ENCODE measurements at places on chromosomes 3 and 15.

- DNase-seq, result peak; percentile 84
Observed at GRCh38 chr15:51681303-51681963, at the start of gene SCG3. TSS of gene SCG3 (plus strand) at chr15:51681503. CDS start at chr15:51681756, 253 bp downstream.

DNA sequence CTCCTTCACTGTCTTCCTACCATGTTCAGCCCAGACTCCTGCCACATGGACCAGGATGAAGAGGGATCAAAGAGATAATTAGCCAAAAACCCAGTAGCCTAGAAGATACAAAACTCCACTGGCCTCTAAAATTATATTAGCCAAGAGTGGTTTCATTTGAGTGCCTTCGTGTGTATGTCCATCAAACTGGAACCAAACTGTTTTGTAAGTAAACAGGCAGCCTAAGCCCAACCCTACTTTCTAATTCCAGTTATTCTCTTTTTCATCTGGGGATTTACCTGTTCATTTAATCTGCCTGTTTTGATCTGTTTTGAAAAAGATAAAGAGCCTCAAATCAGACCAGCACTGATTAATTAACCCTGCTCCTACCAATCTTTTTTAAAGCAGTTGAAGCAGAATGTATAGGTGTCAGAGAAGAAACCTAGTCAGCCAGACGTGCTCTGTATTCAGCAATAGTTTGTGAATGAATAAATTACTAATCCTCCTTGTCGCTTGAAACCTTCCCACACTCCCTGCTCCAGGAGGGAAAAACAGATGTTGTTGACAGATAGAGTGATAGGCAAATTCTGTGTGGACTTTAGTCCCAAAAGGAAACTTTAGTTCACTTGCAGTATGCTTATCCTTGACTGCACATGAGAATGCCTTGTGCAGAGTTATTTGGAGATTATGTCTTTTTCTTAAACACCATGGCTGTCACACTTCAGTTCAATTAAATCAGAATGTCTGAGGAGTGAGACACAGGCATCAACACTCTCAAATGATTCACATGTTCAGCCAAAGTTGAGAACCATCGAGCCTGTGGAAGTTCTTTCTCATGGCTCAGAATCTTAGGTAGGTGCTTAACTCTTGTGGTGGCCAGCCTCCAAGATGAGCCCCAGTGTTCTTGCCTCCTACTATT, 55.5 kb upstream of the ZBED2 start:
- no peak for DNase-seq

DNA sequence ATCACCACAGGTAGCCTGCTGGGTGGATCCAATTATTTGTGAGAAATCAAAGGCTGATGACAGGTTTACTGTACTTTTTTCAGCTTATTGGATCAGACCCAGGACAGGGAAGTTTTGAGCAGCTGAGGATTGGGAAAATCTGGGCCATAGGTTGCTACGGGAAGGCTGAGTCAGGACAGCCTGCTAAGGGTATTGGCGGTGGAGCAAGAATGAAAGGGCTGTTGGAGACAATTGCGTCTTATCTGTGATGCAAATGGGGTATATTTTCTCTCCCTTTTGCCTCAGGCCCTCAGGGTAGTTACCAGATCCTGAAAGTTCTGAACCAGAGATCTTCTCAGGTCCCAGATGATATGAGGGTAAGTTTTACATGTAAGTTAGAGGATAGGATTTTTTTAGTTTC, 317.7 kb downstream of the EDEM1 start:
- DNase-seq, result no peak

- no peak for DNase-seq
Observed at GRCh38 chr3:110567029-110567428, 504.6 kb upstream of the NECTIN3 start.

GRCh38 chr15:92772626-92773244, 117.2 kb upstream of the FAM174B start:
- no peak for DNase-seq

DNA sequence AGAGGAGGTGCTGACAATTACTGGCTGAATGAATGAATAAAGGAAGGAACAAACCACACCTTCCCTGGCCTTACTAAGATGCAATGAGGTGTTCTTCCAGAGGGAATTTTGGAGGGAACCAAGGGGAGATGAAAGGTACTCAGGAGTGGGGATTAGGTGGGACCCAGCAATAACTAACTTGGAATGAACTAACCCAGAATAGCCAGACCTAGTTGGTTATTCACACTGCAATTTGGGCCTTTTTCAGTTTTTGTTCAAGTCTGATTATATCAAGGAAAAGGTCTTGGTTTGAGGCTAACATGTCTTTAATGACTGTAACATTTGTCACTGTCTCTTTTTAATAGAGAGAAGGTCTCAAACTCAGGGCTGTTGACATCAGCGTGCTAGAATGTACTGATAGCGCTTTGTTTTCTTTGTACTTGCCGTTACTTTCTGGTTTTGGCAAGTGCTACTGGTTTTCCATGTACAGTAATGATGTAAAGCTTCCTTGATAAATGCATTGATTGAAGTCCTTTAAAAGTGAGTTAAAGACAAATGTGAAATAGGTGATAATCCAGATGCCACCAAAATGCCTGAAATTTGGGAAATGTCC, 3.2 kb upstream of the PLXND1 start:
- DNase-seq, result no peak

- no peak for DNase-seq
Observed at GRCh38 chr3:178419071-178419470, 117.2 kb upstream of the KCNMB2 start.

- no peak for DNase-seq
Observed at GRCh38 chr15:94480289-94480834, 249.0 kb downstream of the MCTP2 start.

- DNase-seq, result no peak
Observed at GRCh38 chr3:114058646-114059045, 2.1 kb downstream of the QTRT2 start.

DNA sequence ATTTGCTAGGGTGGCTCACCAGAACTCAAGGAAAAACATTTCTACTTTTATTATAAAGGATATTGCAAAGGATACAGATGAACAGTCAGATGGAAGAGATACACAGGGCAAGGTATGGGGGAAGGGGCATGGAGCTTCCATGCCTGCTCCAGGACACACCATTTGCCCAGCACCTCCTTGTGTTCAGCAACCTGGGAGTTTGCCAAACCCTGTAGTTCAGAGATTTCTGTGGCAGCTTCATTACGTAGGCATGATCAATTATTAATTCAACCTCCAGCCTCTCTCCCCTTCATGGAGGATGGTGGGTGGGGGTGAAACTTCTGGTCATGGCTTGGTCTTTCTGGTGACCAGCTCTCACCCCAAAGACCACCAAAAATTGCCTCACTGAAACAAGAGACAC, 353.9 kb upstream of the THBS1 start:
- no peak for DNase-seq

DNA sequence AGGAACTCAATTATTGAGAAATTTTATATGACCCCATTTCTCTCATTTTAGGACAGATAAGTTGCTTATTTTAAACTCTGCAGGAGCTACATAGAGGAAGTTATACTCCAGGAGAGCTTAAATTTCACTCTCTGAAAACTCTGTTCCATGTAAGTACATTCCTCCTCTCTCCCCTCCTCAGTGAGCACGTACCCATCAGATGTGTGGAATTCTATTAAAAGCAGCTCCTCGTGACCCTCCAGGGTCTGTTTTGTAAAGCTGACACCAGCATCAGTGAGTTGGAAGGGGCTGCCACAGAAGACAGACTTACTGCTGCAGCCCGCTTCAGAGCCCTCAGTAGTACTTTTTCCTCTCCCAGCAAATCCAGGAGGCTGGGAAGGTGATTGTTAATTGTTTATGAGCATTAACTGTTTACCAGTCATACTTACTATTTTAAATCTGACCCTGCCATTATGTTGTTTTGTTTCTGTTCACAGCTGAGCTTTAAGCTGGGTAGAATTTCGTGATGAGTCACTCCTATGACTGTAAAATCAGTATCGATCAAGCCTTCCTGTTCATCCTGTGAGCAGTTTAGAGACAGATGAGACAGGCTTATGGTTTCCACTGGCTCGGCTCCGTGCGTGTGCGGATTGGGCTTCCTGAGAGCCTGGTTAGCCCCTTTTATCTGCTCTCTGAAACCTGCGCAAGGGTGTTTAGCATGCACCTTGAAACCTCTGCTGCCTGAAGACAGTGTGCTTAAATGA, 20.4 kb downstream of the IGF1R start:
- no peak for DNase-seq

DNA sequence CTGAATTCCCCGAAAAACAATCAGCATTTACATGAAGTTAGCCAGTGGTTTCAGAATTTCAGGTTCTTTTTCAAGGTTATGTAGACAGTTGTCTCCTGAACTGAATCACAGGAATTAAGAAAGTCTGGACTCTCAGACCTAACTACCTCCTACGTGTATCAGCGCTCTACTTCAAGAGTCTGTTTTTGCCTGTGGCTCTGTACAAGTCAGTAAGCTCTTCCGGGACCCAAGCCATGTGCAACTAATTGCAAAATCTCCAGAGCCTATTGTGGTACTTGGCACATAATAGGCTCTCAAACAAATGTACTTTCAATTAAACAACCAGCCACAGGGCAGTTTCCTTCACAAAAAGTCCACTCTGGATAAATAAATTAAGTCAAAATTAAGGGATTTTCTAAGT, 414.2 kb downstream of the PDCD6IP start:
- DNase-seq, result no peak

DNA sequence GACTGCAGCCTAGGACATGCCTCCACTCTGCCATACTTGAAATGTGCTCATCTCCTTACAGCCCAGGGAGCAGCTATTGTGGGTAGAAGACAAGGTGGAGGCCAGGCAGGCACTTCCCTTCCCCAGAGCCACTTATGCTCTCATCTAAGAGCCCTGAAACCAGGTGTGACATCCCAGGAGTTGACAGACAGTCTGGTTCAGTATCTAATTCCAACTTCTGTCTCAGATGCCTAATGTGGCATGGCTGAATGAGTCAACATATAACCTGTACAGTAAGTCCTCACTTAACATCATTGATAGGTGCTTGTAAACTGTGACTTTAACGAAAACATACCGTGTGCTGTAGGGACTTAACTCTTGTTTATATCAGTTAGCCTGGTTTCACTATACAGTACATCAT, 1.2 kb upstream of the CAPN3 start:
- no peak for DNase-seq

GRCh38 chr15:78050441-78050809, 27.1 kb downstream of the TBC1D2B start:
- no peak for DNase-seq

- no peak for DNase-seq
Observed at GRCh38 chr15:38598749-38599148, 34.1 kb upstream of the RASGRP1 start.

DNA sequence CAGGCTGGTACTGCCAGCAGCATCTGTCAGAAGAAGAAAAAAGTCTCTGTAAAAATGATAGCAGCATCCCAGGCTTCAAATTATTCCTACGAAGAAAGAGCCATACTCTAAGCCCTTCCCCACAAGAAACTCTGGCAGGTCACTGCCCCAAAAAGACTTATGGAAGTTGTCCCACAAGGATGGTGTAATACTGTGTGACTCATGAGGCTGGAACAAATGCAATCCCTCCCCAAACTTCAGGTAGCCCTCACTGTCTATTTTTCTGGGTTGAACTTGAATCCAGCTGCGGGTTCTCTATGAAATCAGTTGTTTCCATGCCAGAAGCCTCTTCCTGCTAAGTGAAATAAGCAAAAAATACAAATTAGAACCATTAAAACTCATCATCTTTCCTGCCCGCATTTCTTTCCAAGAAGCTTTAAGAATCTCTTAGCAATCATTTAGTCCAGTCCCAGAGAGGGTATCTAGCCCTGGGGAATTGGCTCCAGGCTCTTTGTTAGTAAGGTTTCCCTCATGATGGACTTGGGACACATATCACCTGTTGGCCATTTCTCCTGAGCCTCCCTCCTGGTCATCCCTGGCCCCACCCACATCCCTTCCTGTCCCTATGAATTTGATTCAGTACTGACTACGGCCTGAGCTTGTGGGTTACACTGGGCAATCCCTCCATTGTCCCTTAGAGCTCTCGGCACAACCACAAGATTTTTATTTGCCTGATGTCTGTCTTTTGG, 51.7 kb downstream of the FAM174B start:
- DNase-seq, result no peak

GRCh38 chr3:85979034-85979433, 1011.9 kb downstream of the VGLL3 start:
- DNase-seq, result no peak

DNA sequence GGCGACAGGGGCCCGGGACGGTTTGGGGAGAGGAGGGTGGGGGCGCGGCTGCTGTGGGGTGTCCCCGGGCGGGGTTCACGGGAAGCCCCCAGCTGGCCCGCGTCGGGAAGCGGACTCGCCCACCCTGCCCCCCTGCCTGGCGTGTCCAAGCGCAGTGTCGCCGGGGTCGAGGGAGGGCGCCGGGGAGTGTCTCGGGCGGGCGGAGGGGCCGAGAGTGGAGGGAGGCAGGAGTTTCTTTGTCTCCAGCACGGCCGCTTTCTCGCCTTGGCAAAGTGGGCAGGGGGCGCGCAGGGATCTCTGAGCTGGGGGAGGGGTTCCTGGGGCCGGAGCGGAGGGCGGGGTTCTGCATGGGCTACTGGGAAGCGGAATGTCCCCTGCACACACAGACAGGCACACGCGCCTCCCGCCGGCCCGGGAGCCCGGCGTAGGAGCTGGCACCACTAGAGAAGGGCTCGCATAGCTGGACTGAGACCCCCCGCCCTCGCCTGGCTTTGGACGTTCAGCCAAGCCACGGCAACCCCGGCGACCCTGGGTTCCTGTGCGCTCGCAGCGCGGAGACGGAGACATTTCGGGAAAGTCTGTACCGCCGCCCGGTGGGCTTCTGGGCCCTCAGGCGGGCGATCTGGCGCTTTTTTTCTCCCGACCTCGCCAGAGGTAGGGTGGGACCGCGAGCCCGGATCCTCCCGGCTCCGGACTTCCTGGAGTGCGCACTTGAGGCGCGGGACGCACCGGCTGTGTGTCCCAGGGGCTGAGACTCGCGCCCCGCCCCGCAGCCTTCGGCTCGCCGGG, 822 bp downstream of the ST8SIA2 start:
- DNase-seq, result no peak

- no peak for DNase-seq
Observed at GRCh38 chr3:132723024-132723950, 1.1 kb upstream of the NPHP3 start.

DNA sequence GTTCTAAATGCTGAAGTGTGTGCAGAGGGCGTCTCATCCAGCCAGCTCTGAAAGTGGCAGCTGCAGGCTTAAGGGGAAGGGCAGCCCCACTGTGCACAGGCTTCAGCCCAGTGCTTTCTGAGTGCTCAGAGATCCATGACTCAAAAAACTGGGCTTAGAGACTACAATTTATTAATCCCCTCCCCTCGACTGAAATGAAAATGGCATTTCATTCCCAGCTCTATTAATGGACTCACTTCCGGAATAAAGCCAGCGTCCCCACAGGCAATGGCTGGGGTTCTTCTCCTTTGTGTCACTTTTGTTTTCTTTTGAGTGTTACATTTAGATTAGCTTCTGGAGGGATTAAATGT, 55.5 kb upstream of the PLXNA1 start:
- DNase-seq, result no peak

DNA sequence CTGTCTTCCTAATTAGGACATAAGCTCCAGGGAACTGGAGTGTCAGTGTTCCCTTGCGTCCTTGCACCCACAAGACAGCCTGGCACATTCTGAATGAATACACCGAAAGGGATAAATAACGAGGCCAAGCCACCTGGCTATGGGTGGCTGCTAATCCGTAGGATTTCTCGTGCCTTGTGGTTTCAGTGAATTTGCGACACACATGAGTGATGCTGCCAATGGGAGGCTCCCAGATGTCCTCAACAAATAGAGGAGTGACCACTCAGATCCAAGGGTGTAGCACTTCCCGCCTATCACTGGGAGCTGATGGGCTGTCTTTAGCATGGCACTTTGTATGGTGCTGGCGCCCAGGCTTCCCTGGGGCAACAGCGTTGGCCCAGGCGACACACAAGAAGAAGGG, 43.4 kb downstream of the APBA2 start:
- DNase-seq, result no peak
